NCI-H1930 (cell line): ENCODE measurements at places on chromosomes 3 and 15.

GRCh38 chr3:53940623-53941022, 49.0 kb upstream of the SELENOK start:
- no peak for DNase-seq

GRCh38 chr15:69897471-69898237, 200.1 kb downstream of the TLE3 start:
- no peak for DNase-seq

GRCh38 chr15:64343222-64343621, 12.8 kb downstream of the CSNK1G1 start:
- no peak for DNase-seq

- DNase-seq, result no peak
Measured at GRCh38 chr3:195150181-195151118, 120.5 kb downstream of the XXYLT1 start.

DNA sequence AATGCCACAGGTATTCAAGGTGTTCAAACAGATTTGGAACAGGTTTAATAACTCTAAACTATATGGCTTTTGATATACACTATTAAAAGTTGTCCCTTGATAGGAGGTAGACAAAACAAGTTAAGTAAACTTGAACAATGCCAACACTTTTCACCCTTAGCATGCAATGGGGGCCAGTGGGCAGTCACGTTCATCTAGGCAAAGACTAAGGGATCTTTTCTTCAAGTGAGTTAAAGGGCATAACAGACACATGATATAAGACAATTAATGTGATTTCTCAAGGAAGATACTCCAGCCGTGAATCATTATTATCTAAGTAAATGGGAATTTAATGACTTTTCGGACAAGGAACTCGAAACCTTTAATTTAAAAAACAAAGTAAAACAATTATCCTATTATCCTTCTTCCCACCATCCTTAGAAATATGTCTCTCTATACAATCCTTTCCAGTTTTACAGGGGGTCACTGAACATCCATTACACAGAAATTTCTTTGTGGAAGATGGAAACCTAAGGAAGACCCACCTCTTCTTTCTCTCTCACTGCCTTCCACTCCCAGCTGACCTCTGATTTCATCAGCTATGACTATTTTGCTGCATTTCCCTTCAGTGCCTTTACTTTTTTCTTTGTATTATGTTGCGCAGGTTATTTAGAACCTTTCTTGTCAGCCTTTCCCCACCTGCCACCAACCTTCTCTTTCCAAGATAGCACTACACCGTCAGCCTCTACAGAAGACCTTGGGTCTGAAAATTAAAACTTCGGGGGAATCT, 1.5 kb downstream of the CLDN1 start:
- DNase-seq, result no peak
